Left ventricle myocardium inferior (tissue), 1 donor: ENCODE measurements at places on chromosomes 3 and 15. TPM values are rescaled to one million over a fixed set of nuclear protein-coding genes. Genes with fewer than 3 reads are reported as not detected.

- no peak for DNase-seq
These were observed 39.4 kb downstream of the DNAJB8 start for GRCh38 chr3:128427175-128427857.

The FANCD2OS gene
- total RNA-seq = not detected

The CHDH gene
- 3.7 TPM for total RNA-seq

GRCh38 chr3:76107935-76108570, 322.7 kb upstream of the ZNF717 start:
- no peak for DNase-seq

DNA sequence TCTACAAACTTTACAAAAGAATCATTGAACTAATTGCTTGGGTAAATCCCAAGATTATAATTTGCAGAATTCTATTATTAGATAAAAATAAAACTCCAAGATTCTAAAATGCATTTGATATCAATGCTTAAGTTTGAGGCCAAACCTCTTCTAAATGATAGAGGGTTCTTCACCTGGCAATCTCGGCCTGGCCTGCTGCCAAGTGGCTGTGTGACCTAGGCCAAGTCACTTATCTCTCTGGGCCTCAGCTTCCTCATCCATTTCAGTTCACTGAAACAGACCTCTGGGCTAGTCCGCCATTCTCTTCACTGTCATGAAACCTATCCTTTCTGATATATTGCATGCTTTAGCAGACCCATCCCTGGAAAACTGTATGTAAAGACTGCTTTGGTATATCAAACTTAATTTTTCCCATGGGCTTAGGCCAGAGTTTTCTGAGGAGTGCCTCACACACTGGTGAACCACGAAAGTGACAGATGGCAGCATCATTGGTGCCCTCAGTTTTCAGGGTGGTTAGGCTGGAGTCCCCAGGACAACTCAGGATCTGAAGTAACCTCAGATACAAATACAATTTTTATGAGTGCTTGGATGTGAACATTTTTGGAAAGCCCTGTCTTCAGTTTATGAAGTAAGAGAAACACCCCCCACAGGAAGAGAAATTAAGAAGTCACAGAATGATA, 21.8 kb downstream of the NUDT16 start:
- DNase-seq = no peak

DNA sequence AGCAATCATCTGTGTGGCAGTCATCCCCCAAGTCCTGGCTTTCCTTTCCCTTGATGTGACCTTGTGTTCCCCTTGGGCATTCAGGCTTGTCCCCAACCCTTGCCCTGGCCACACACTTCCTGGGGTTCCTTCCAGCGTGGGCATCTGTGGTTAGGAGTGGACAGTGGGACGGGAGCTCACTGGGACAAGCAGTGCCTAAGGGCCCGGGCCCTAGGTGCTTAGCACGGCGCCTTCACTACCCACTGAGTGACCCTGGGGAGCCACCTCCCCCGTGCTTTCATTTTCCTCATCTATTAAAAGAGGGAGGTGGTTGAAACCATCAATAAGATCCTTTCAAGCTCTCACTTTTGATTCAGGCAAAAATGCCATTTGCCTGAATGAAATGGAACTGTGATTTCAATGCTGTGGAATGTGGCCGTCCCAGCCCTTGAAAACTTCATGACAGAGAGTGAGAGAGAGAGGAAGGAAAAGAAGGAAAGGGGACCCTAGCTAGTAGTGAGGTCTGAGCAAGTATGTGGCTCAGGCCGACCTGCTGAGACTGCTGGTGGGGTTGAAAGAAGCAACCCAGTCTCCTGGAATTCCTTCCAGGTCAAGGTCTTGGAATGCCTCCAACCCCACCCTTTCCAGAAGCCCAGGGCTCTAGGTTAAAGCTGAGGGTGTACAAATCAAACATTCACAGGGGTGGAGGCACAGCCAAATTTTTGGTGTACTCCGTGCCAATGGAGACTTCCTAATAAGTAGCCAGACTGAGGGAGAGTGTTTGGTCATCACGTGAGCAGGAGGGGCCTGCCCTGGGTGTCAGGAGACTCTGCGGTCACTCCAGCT, 302.9 kb downstream of the TLE3 start:
- no peak for DNase-seq

DNA sequence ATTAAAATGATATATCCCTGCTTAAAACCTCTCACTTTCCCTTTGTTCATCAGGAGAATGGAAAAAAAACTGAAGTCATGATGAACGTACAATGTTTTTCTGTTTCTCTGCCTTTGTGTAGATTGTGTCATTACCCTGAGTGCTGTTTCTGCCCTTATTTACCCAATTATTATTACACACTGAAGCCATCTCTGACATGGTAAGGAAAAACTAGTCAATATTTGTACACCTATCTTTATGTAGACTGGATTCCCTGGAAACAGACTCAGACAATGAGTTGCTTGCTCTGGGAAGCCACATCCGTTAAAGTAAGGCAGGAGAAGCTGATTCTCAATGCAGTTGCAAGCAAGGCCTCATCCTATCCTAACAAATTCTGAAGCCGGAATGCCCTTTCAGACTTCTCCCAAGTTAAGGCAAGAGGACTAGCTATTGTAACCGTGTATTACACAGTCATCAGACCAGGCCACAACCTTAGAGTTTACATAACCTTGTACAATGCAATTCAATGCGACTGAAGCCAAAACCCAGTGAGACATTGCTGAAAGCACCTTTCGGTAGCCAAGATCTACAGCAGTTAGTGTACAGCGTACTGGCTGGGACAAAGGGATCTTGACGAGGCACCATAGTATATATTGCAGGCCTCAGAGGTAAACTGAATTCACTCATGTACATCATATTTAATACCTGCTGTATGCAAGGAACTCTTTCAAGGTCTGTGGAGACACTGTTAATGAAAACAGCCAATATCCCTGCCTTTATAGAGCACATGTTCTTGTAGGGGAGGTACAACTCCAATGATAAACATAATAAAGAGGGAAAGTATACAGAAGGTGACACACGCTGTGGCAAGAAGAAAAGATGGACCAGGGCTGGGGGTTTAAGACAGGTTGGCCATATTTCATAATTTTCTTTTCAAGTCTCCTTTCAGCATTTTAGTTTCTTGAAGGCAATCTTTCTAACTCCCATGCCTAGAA, 1040.8 kb upstream of the SEMA6D start:
- no peak for DNase-seq

The ALG1L2 gene
- total RNA-seq = not detected

The AQP9 gene
- 0.77 TPM for total RNA-seq

The GPR149 gene
- total RNA-seq = not detected

GRCh38 chr15:45521596-45522327, 793 bp downstream of the SLC30A4 start:
- DNase-seq = no peak

The TF gene
- total RNA-seq = 1.3 TPM

The KCNAB1 gene
- 2.4 TPM for total RNA-seq

DNA sequence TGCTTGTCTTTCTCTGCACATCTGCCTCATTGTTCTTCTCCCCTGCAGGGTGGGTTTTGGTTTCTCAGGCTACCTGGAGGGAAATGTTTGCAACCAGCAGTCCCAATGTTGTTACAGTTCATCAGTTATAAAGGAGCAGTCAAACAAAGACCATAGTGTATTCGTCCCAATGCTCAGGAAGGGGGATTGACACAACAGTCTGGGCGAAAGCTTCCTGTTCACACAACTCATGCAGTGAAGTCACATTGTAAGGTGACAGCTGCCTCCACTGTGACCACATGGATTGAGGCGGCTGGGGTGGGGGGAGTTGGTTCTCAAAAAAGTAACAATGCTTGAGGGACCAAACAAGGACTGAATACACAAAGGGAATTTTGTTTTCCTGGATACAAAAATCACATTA, 28.8 kb upstream of the TF start:
- no peak for DNase-seq

DNA sequence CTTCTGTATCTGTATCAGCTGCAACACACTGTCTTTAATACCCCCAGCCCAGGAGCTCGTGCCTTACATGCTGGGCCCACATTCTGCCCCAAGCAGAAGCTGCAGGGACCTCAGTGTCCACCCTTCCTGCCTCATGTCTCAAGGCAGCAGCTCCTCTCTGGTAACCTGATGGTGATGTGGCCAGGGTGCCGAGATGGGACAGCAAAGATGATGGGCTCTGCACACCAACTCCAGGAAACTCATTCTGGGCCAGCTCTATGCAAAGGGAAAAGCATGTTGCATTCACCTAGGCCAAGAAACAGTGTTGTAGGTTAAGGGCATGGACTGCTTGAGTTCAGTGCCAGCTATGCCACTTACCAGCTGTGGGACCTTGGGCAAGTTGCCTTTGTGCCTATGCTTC, 79.5 kb upstream of the PRR23C start:
- no peak for DNase-seq

- no peak for DNase-seq
These were observed 176.3 kb upstream of the ICE2 start for GRCh38 chr15:60655252-60655651.

The GABRR3 gene
- not detected for total RNA-seq

GRCh38 chr3:50201573-50202315, 3.3 kb upstream of the SLC38A3 start:
- DNase-seq = no peak

DNA sequence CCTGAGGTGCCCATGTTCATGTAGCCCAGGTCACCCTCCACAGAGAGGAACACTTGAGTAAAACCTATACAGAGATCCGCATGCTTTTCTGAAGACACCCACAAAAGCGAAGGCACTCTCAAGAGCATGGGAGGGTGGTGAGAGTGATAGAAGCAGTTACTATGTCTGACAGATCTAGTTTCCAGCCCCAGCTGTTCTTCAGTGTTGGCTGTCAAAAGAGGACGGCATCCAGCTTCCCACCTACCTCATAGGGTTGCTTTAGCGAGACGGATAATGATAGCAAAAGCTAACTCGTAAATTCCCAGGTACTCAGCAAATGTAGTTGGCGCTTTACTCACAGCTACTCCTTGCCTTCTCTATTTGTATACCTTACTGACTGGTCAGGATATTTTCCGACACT, 3.0 kb upstream of the MEX3B start:
- DNase-seq = no peak

- peak; percentile 31 for DNase-seq
These were observed 83.8 kb downstream of the MRPL46 start for GRCh38 chr15:88383354-88383753.

GRCh38 chr15:60740787-60741354, 261.9 kb upstream of the ICE2 start:
- DNase-seq = no peak

DNA sequence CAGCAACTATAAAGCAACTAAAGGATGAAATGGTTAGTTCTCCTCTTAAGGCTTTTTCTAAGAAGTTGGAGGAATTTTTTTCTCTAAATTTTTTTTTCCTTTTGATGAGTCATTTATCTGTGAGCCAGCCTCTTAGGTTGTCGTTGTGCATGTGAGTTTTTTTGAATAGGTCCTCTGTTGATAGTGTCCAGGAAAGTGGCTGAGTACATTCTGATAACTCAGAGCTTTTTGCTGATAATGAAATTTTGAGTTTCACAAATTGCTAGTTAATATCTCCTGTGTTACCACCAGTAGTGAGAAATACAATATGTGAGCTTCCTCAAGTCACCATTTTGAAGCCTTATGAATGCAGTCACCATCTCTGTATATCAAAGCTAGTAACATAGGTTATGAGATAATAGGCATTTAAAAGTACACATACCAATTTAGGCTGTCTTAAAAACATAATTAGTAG, 7.1 kb upstream of the LXN start:
- no peak for DNase-seq

The TRA2B gene
- 42.7 TPM for total RNA-seq

DNA sequence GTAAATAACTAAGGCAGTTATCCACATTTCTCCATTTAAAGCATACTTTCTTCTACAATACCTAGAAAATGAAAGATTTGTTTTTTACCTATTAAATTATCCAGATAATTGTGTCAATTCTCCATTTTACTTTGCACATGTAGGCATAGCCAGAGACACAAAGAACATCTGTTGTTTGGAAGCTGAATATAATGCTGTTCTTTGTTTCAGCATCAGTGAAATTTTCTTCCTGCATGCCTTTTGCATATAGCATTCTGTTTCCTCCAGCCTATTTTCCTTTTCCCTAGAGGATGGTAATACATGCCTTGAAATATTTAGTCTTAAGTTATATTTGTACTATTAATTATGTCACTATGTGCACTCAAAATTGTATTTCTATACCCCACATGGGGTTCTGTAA, 233.7 kb downstream of the CNTN6 start:
- no peak for DNase-seq

DNA sequence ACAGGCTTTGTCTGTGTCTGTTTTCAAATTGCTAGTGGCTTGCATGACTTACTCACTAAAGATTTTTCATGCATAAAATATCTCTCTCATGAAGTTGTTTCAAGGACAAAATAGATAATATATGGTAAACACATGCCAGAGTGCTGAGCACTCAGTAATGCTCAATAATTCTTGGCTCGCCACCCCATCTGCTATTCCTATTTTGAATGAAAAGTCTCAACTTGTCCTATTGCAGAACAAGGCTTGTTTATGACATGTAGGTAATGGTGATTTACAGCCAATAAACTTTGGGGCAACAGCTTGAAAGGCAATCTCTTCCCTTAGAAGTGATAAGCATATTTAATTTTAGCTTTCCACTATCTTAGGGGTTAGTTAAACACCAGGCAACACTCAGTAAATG, 789.0 kb upstream of the ROBO1 start:
- no peak for DNase-seq

DNA sequence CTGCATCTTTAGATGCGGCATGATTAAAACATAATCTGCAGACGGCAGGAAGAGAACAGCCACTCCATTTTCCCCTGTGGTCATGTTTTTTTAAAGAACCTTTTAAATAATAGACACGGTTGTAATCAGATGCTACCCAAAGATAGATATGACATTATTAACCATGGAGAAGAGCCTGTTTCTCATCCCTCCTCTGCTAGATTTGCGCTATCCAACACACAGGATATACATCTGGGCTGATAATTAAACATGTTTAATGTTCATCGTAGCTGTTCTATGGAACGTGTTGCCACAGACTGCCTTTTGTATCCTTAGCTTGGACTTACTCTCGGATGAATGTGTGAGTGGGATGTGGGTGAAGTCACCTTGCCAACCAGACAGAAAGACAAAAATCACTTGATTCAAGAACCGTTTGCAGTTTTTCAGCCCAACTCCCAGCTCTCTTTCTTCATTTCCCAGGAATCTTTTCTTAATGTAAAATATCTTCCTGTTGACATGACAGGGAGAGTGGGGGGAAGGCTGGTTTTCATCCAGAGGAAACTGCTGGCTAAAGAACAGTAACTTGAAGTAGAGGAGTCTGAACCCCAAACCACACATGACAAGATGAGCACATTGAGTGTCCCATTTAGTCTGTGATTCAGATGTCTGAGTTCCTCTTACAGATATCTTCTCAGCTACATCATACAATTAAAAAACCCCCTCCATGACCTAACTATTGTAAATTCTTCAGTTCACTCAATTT, 118.6 kb upstream of the PRICKLE2 start:
- DNase-seq = no peak

The PHC3 gene
- 53.1 TPM for total RNA-seq

GRCh38 chr3:147099076-147099475, 307.3 kb downstream of the ZIC4 start:
- no peak for DNase-seq

The XIRP1 gene
- total RNA-seq = 386 TPM

GRCh38 chr3:197518881-197519421, 36.8 kb downstream of the BDH1 start:
- DNase-seq = no peak

The THAP10 gene
- 5.6 TPM for total RNA-seq
